ENCODE measurements at places on chromosomes 2 and 18.

DNA sequence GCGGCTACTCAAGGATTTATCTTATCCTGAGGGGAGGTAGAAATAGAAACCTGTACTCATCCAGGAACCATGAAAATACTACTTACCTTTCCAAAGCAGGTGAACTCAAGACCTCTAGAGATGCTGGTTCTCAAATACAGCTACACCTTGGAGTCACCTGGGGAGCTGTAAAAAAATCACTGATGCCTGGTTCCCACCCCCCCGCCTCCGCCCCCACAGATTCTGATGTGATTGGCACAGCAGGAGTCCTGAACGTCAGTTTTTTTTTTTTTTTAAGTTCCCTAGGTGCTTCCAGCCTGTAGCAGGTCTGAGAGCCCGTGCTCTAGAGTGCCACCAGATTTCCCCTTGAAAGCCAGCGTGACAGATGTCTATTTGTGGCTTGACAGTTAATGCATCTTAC lies 113.6 kb downstream of the MRO start:
- no peak for DNase-seq

DNA sequence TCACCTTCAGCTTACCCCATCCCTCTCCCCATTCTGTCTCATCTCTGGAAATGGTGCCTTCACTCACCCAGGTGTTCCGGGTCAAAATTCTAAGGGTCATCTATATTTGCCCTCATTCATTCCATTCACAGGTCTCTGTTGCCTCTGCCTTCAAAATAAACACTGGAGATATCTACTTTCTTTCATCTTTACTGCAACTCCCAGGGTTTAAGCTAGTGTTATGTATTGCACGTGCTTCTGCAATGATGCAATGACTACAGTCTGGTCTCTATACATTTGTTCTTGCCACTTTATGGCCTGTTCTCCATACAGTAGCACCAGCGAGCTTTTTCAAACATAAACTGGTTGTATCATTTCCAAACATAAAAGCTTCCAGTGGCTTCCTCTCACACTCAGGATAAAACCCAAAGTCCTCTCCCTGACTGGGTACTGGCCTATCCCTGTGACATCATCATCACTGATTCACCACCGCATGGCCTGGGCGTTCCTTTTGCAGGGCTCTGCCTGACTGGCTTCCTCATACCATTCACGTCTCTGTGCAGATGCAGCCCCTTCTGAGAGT lies 14.3 kb downstream of the DSG2 start:
- DNase-seq: no peak

GRCh38 chr18:40371673-40372072 lies 1583.4 kb upstream of the PIK3C3 start:
- DNase-seq: no peak

GRCh38 chr2:240628808-240629618 lies 3.7 kb downstream of the GPR35 start:
- no peak for DNase-seq

- DNase-seq: no peak
These were observed 75.7 kb downstream of the PIK3C3 start for GRCh38 chr18:42030586-42031182.

DNA sequence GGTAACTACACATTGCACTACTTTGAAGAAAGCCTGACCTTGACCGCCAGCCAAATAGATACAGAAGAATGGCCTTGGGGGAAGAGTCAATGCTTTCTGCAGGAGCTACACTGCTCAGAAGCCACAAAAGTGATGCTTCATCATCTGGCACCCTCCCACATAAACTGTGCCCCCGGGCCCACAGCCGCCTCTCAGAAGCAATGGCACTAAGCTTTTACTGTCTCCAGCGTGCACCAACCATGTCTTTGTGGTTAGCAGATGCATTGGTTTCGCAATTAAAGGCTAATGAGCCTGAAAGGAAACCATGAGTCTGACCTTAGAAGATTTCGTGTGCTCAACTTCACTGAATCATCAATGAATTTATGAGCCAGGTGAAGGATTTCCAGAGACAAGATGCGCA lies 209.4 kb upstream of the TRIB2 start:
- DNase-seq: no peak

- no peak for DNase-seq
These were observed 1184.0 kb upstream of the GYPC start for GRCh38 chr2:125471963-125472362.

DNA sequence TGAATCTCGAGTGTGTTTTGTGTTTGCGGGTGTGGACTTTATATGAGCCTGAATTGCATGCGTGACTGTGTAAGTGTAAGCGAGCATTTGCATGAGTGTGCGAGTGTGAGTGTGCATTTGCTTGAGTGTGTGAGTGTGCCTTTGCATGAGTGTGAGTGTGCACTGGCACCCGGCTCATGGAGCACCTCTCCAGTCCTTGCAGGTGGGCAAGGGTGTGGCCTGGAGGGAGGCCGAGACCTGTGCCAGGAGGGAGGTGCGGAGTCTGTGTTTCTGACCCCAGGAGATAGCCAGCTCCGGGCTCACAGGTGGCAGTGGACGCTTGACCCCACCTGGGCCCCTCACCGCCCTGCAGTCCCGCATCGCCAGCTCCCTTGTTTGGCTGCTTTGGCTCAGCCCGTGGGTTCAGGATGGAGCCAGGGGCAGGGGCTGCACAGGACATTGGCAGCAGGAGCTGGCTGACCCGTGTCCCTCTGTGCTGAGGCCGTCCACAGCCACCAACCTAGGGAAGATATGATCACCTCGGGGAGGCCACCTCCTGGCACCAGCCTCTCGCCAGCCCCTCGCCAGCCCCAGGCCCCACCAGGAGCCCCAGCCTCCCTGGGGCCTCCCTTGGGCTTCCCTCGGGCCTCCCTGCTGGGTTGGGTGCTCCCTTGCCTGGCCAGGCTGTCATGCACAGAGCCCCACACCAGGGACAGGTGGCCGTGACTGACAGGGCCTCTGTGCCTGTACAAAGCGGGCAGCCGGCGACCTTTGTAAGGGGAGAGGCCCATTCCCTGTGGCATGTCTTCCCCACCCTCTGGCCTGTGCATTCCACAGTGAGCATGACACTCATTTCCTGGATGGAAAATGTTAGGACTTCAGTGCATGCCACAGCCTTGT lies 81.6 kb downstream of the PTGR3 start:
- no peak for DNase-seq
